ENCODE measurements at places on chromosomes 4 and X. TPM values are rescaled to one million over a fixed set of nuclear protein-coding genes. Genes with fewer than 3 reads are reported as not detected.

Gene GAGE12H
- not detected for total RNA-seq

Gene PLXNB3
- total RNA-seq: 0.94 TPM

Gene RAB28
- total RNA-seq: 9.9 TPM

Gene GEMIN8
- 38.7 TPM for total RNA-seq

Gene IGSF1
- total RNA-seq: 0.05 TPM

Gene MID2
- 15.0 TPM for total RNA-seq
